ENCODE measurements at places on chromosomes 12 and 14.
A peak's percentile ranks its signal among the peaks of the same experiment; 100 is the strongest.

GRCh38 chr14:94054401-94054800 is 26.6 kb downstream of the DDX24 start:
- DNase-seq, result peak; percentile 22

GRCh38 chr12:93589081-93589480 is 16.6 kb downstream of the SOCS2 start:
- no peak for DNase-seq

GRCh38 chr12:75648856-75649255 is 137.4 kb upstream of the KRR1 start:
- DNase-seq, result no peak

DNA sequence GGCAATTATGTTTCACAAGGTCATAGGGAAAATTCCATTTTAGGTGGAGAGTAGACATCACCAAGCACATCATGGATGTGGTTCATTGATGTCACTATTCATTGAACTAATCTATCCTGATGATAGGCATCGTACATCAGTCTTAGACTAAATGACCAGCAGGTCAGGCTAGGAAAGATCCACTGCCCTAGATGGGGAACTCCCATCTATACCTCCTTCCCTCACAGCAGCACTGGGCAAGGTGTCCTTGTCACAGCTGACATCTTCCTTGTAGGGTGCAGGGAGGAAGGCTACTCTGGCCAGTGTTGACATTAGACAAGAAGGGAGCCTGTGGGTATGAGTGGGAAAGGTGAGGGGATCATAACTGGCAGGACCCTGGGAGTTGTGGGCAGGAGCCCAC is 63.8 kb upstream of the CAPRIN2 start:
- no peak for DNase-seq

DNA sequence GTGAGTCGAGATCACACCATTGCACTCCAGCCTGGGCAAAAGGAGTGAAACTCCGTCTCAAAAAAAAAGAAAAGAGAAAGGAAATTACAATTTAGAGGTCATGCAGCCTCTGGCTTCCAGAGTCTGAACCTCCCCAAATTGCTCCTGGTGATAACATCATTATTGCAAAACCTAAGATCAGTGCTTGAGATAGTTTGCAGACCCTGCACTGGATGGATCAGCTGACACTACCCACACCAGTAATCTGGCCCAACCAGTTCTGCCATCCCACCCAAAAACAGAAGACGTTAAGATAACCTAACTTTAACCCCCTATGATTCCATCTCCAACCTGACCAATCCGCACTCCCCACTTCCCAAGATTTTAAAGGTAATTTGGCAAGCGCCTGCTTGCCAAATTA is 353.7 kb upstream of the DIO2 start:
- DNase-seq, result no peak

GRCh38 chr14:89902881-89903280 is 51.6 kb downstream of the EFCAB11 start:
- DNase-seq, result no peak

- no peak for DNase-seq
Observed at GRCh38 chr12:93087840-93088610, 158.9 kb upstream of the EEA1 start.

All from activated effector memory CD4-positive, alpha-beta T cell treated with anti-CD3 and anti-CD28 coated beads, Interleukin-2, amount 50 U/mL, for 16 hours (primary cell).